ENCODE measurements at places on chromosomes 2 and 18. TPM values are rescaled to one million over a fixed set of nuclear protein-coding genes. Genes with fewer than 3 reads are reported as not detected.

The UGT1A8 gene
- not detected for total RNA-seq

The PROM2 gene
- total RNA-seq, result 0.47 TPM

The DSC1 gene
- not detected for total RNA-seq

The COQ10B gene
- 73.9 TPM for total RNA-seq

The RNF138 gene
- 94.8 TPM for total RNA-seq

The CTAGE1 gene
- total RNA-seq, result not detected

The IL36B gene
- not detected for total RNA-seq

The SULT1C2 gene
- not detected for total RNA-seq

The KYNU gene
- not detected for total RNA-seq

The ALPG gene
- total RNA-seq, result not detected

Measured in CD4-positive, CD25-positive, alpha-beta regulatory T cell (primary cell).